ENCODE measurements at places on chromosomes 6 and 20. TPM values are rescaled to one million over a fixed set of nuclear protein-coding genes. Genes with fewer than 3 reads are reported as not detected.

The NT5E gene
- total RNA-seq: 157 TPM

The COL11A2 gene
- 1.2 TPM for total RNA-seq

The DDR1 gene
- 13.1 TPM for total RNA-seq

The BANF2 gene
- not detected for total RNA-seq

The BEND3 gene
- 1.3 TPM for total RNA-seq

The DEFB132 gene
- not detected for total RNA-seq

The MAS1 gene
- not detected for total RNA-seq

The EXOC2 gene
- 30.3 TPM for total RNA-seq

All from bronchus fibroblast of lung (primary cell).